Activated CD8-positive, alpha-beta memory T cell treated with anti-CD3 and anti-CD28 coated beads for 48 hours (primary cell): ENCODE measurements at places on chromosomes 6 and 20.
A peak's percentile ranks its signal among the peaks of the same experiment; 100 is the strongest.

DNA sequence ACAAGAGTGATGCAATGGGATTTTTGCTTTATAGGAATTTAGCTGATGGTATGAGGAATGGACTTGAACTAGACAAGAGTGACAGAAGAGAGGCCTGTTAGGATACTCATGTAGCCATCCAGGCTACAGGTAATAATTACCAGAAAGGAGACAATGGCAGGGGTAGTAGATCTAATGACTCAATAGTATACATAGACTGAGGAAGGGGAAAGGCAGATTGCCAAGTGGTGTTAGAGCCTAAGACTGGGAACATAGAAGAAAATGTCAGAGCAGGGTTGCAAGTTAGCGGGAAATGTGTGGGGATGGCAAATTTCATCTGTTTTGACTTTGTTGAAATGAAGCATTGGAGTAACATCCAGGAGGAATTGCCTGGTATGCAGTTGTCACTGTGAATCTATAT is 295.6 kb downstream of the UTRN start:
- no peak for DNase-seq

GRCh38 chr6:105952772-105953690 is 133.1 kb upstream of the PRDM1 start:
- DNase-seq, result no peak

- DNase-seq, result peak; percentile 77
Measured at GRCh38 chr6:89432875-89433251, at the start of gene ANKRD6. Gene ANKRD6, plus strand, starts transcription at chr6:89433152. Its CDS starts 133,825 bp downstream, at chr6:89566977.

GRCh38 chr6:82866446-82866845 is 199.2 kb downstream of the UBE3D start:
- DNase-seq, result no peak

DNA sequence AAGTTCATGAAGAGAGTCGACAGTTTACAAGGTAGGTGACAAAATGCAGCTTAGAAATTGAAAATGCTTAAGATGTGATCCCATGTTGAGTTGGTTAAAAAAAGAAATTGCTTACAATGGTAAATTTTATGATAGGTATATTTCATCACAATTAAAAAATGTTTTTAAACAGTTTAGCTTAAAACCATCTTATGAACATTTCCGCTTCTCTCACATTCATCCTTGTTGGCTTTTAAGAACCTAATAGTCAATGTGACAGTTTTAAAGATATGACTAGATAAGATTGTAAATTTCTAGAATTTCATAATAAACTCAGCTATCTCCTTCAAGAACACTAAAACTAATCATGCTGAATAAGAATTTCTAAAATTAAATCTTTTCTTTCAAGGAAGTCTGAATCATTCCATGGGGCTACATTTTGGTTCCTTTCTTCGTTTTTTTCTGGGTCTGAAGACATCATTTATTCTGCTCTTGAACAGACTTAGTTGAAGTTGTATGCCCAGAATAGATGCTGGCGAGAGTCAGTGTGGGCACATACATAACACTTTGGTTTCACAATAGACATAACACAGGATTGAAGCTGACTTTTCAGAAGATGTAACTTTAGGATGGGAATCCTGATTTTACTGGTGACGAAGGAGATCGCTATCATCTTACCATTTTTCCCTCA is 35.9 kb upstream of the LTV1 start:
- no peak for DNase-seq

DNA sequence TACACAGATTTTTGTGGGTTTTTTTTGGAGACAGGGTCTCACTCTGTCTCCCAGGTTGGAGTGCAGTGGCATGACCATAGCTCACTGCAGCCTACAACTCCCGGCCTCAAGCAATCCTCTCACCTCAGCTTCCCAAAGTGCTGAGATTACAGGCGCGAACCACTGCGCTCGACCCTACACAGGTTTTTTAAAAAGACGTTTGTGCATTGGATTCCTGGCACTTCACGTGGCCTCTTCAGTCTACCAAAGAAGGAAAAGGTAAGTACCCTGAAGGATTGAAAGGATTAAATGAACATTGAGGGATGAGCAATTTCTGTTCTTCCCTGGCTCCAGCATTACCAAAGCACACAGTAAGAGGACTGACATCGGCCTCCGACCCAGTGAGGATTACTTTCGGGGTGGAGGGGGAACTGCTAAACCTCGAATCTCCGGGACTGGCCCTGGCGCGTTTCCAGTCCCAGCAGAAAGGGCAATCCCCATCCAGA is 556 bp upstream of the YWHAB start:
- DNase-seq, result no peak

GRCh38 chr6:40355532-40355931 is 231.6 kb downstream of the LRFN2 start:
- no peak for DNase-seq

- DNase-seq, result no peak
Measured at GRCh38 chr6:55659304-55659703, 80.3 kb upstream of the HMGCLL1 start.

- no peak for DNase-seq
Measured at GRCh38 chr6:98581705-98582104, 252.7 kb upstream of the POU3F2 start.

- no peak for DNase-seq
Measured at GRCh38 chr20:4567170-4567569, 154.5 kb upstream of the PRND start.

- DNase-seq, result no peak
Measured at GRCh38 chr6:47377971-47378370, 68.3 kb upstream of the TNFRSF21 start.

- no peak for DNase-seq
Measured at GRCh38 chr20:25507385-25508082, 77.8 kb downstream of the NINL start.

DNA sequence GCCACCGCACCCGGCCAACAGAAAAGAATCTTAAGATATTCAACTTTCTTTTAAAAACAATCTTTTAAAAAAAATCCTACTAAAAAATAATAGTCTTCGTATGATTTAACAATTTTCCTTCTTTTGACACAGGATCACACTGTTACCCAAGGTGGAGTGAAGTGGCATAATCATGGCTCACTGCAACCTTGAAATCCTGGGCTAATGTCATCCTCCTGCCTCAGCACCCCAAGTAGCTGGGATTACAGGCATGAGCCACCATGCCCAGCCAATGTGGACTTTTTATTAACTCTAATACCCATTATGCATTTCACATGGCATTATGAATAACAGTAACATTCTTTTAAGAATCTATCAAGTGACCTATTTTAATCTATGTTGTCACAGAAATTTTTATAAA is 20.8 kb downstream of the RBM39 start:
- DNase-seq, result no peak

DNA sequence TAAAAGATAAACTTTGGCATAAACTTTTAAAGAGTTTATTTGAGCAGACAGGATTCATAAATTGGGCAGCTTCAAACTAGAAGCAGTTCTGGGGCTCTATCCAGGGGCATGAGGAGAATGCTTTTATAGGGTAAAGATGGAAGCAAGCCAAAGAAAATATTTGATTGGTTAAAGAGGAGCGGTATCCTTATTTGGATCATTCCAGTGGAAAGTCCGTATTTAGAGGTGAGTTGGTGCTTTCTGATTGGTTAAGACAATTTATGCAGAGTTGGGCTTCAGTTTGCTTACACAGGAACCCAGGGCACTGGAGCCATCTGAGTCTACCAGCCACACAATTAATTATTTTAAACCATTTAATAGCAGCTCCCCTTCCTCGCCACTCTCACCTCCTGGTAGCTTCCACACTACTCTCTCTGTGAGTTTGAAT is 37.9 kb upstream of the RNF217 start:
- DNase-seq, result no peak

- DNase-seq, result no peak
Measured at GRCh38 chr6:41729624-41730023, 5.8 kb downstream of the TFEB start.

DNA sequence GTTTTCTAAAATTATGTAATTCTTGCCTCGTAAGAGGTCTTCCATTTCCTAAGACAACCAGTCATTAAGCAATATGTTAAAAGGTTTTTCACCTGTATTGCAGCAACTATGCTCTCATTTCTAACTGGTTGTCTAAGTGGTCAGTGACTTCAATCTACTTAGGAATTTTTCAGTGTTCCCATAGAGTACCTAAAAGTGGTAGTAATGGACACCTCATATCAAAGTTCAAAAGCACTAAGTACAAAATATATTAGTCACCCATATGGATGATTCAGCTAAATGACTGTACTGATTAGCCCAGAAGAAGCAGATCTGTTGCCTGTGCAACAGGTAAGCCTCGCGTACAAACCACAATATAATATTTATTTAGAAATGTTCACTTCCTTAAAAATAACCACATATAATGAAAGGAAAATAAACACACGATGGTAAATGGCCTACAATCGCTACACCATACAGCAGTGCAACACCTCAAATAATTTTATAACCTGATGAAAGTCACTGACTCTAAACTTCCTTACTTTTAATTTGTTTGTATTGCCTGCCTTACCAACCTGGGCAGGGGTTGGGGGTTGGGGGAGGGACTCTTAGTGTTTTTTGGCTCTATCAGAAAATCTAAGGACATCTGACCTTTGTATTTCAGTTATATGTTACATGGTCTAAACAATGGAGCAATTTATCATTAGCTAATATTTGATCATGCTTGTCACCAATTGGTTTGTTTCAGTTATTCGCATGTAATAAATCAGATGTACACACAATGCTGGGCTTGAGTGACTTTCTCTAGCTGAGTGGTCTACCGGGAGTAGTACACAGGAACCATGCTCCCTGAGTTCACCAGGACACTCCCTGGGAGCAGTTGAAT is 105.9 kb downstream of the HIVEP2 start:
- DNase-seq, result no peak

GRCh38 chr6:45991189-45991588 is 24.5 kb downstream of the CLIC5 start:
- DNase-seq, result no peak

DNA sequence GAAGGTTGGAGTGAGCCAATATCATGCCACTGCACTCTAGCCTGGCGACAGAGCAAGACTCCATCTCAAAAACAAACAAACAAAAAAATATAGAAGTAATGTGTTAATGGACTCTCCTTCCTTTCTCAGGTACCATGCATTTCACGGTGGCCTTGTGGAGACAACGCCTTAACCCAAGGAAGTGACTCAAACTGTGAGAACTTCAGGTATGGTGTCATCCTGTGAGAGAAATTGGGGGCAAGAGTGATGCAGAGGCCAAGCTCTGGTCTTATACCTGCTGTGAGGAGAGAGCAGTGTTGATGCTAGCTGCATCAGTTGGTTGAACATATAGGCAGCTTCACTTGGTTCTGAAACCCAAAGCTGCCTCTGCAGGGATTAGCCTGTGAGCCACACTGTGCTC is 6.2 kb downstream of the ITCH start:
- DNase-seq, result no peak

GRCh38 chr6:83509441-83509840 is 2.9 kb upstream of the PRSS35 start:
- DNase-seq, result no peak

DNA sequence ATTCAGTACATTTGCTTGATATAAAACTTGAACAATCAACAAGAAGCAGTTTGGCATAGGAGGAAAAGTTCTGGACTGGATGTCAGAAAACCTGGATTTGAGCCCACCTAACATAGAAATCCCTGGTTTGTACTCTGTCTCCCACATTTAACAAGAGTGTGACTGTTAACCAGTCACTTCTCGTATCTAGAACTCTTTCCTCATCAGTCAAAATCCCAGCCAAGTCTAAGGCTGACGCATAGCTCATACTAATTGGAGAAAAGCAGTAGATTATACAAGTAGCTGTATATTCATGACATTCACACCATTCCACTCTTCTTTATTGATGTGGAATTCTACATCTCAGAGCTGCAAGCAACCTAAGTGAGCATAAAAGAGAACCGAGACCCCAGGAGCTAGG is 222.7 kb downstream of the PHACTR1 start:
- no peak for DNase-seq

- no peak for DNase-seq
Measured at GRCh38 chr6:22399693-22400092, 102.9 kb upstream of the PRL start.

- DNase-seq, result no peak
Measured at GRCh38 chr6:2429460-2429859, 184.1 kb upstream of the GMDS start.

DNA sequence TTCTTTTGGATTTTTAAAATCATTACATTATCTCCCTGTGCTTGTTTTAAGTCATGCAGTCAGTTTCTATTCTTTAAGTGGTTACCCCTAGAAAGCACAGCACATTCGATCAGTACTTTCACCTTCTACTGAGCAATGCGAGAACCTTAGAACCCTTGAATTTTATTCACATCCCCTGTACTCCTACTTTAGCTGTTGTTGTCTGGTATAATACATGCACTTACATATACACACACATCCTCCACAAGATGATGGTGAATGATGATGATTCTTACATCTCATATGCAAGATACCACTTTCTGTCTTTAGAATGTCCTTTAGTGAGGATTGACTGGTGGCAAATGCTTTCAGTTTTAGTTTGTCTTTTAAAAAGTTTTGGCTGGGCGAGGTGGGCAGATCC is 5.7 kb downstream of the CDC40 start:
- no peak for DNase-seq

- no peak for DNase-seq
Measured at GRCh38 chr6:13304580-13305260, 23.6 kb downstream of the TBC1D7 start.

DNA sequence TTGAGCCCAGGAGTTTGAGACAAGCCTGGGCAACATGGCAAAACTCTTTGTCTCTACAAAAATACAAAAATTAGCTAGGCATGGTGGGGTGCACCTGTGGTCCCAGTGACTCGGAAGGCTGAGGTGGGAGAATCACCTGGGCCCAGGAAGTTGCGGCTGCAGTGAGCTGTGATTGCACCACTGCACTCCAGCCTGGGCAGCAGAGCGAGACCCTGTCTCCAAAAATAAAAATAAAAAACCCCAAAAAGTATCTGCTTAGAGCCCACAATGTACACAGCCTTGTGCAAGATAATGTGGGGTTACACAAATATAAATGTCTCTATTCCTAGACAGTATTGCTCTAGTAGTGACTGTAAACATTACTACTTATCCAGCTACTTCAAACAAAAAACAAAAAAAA is 5.9 kb downstream of the ESF1 start:
- no peak for DNase-seq

GRCh38 chr6:119526561-119527230 is 177.1 kb upstream of the MAN1A1 start:
- DNase-seq, result no peak

DNA sequence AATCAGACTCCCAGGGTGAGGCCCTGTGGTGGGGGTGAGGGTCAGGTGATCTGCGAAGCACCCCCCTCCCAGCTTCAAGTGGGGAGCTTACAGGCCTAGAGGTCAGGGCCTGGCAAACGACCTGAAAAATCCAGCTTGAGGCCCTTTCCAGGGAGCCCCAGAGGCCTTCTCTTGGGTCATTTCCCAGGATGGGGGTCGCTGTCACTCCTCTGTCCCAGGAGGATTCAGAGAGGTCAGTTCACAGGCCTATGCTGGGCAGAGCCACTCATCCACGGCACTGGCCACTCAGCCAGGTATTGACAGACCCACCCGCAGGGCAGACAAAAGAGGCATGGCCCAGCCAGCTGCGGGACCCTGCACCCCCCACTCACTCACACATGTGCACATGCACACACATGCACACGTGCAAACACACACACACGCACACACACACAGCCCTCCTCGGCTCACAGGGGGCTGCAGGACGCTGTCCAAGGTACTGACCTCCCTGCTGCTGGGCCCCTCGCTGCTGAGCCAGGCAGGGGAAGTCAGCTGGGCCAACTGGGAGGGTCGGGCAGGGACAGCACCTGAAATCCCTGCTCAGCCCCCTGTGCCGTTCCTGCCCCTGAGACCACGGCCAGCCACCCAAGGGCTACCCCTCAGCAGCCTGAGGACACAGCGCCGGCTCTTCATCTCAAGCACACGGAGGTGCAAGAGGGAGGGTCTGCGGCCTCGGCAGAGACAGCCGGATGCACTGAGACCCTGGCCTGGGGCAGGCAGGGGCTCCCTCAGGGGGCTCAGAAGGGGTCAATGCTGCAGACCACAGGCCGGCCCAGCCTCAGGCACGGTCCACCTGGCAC is 113.8 kb downstream of the TAF4 start:
- DNase-seq, result no peak
